NCI-H1694 treated with DMSO at 0.1 percent for 48 hours (cell line): ENCODE measurements at places on chromosomes 2 and 18.

DNA sequence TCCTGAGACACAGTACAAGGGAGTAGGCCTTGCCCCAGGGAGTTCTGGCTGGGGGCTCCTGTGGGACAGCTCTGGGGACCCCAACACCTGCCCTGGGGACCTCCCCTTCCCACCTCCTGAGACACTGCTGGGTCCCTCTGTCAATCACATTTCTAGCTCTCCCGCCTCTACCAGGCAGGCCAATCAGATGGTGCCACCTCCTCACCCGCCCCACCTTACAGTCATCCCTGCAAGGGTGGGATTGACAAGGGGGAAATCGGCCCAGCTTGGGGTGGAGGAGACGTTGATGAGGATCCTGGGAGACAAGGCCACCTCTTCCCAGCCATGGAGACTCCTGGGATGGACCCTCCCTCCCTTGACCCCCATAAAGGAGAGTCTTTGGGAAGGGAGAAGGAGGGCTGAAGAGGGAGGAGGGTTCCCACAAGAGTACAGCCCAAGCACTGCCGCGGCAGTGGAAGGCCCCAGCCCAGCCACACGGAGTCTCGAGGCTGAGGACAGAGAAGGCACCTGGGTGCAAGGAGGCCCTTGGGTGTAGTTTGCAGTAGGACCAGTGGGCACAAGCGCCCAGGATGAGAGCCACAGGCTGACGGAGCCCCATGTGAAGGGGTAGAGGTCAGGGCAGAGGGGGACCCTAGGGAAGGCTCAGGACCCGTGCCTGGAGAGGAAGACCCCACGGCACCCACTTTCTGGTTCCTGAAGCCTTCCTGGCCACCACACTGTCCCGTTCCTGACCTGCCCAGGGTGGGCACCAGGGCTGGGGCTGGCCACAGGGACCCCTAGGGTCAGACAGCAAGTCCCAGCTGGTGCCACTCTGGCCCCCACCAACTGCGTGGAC is 109.9 kb upstream of the OTOS start:
- no peak for DNase-seq

GRCh38 chr2:218895759-218896500 is 15.3 kb downstream of the WNT10A start:
- no peak for DNase-seq

- no peak for DNase-seq
Observed at GRCh38 chr2:30282081-30282480, 50.7 kb downstream of the LBH start.

- DNase-seq, result no peak
Observed at GRCh38 chr18:63550068-63550467, 7.9 kb downstream of the SERPINB12 start.

DNA sequence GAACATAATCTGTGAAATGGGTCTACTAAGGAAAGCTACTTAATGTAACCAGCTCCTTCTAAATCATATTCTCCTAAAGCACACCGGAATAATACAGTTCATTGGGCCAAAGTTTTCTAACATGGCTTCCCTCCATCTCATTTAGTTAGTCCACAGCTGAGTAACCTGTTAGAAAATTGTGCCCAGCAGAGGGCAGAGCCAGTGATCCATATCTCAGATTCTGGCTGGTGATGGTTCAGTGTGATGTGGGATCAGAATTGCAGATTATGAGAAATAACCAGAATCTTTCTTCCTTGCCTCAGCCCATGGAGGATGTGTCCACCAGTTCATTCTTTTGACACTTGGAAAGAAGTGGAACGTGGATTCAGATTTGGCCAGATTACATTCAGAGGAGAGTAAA is 9.4 kb upstream of the CTLA4 start:
- no peak for DNase-seq

- DNase-seq, result peak; percentile 6
Observed at GRCh38 chr2:70684846-70685622, 83.0 kb downstream of the ADD2 start.

DNA sequence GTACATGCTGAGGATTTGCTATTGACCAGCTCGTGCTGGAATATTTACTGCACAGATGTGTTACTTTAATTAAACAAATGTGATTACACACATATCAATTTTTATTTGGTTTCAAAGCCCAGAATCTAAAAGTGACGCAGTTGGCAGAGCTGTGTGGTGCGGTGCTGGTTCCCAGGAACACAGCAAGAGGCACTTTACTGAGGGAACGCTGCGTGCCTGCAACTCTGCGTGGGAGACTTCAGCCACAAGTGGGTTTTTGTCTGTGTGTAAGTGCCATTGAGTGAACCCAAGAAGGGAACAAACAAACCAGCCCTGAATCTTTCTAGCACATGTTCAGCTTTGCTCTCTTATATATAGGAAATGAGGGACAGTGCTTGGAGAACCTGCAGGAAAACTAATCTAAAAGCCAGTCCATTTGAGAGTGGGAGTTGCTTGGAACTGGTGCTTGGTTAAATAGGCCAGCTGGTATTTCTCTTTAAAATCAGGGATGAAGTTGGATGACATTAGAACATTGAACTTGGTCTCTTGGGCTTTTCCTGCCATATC is 196.6 kb upstream of the CELF4 start:
- no peak for DNase-seq

- no peak for DNase-seq
Observed at GRCh38 chr18:2997429-2997828, 15.5 kb downstream of the LPIN2 start.

- DNase-seq, result no peak
Observed at GRCh38 chr2:21757805-21758430, 634.1 kb downstream of the TDRD15 start.

GRCh38 chr2:43458014-43458628 is 137.7 kb downstream of the THADA start:
- no peak for DNase-seq

- peak; percentile 28 for DNase-seq
Observed at GRCh38 chr2:74010087-74010541, 25.4 kb downstream of the TET3 start.

DNA sequence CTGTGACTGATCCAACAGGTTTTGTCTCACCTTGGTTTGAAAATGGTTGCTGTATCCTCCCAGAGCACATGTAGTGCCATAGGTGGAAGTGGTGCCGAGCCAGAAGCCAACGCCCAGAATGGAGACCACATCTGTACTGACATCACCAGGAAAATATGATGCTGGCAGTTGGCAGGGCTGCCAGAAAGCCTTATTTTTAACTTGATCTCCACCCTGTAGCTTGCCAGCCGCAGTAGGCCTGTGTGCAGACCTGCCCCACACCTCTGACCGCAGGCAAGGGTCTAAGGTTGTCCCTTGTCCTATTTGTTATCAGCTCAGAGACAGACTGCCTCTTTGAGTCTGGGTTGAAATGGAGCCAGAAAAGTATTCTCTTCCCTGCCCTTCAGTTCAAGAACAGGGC is 123.5 kb upstream of the EML6 start:
- DNase-seq, result no peak

DNA sequence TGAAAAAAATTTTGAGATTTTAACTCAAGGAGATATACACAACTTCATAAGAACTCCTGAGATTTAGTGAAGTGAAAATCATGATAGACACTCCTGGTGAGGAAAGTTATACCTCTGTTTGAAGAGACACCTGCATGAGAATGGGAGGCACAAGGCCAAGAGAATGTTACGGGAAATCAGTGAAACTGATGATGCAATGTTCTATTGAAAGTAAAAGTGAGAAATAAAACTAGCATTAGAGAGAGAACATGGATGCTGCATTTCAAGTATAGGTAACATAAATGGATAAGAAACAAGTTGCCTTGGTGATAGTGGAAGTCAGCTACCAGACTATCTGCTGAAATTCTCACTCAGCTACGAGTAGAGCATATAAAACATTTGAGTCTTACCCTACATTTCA is 562.1 kb upstream of the FANCL start:
- DNase-seq, result no peak

DNA sequence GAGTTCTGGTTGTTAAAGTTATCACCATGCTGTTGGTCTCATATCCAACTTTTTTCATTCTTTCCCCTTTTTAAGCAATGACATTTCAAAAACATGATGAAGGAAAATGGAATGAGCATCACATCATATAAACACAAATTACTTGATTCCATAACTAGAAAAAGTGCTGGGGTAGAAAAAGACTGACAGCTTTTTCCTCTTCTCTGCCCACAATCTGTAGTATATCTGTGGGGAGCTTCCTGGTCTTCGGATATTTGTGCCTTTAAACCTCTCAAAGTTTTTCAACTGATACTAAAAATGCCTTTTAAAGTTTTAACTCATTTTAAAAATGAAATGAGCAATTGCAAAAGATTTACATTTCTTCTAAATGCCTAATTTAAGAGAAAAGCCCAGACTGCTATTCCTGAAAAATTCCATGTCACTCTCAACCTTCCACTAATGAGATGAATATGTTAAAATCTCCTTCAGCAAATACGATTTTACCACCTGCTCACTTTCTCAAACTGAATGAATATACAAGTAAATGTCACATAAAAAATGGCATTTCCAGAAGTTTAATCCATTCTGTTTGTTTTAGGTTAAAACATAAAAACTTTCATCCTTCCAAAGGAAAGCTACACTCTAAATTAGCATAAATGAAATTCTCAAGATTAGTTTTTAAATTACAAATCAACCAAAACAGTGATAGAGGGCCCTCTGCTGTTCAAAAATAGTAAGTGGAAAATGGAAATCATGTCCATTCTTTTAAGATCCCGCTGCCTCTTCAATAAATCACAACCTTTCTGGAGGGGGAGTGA is 2.1 kb downstream of the DNAH7 start:
- DNase-seq, result peak; percentile 36

GRCh38 chr2:84526562-84526961 is 10.3 kb downstream of the DNAH6 start:
- DNase-seq, result no peak

DNA sequence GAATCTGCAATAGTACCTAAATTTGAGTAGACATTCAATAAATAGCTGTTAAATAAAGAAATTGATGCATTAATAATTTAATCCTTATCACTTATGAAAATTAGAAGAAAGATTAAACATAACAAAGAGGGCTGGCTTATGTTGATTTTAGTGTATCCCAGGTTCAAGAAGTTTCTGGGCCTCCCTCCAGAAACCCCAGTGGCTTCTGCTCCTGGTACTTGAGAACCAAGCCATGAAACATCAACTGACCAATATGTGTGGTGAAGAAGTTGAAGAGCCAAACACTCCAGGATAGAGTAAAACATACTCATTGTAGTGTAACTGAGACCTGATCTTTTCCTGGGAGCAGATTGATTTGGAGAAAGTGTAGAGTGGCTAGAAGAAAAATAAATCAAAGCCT is 1465.7 kb upstream of the PIK3C3 start:
- DNase-seq, result no peak

DNA sequence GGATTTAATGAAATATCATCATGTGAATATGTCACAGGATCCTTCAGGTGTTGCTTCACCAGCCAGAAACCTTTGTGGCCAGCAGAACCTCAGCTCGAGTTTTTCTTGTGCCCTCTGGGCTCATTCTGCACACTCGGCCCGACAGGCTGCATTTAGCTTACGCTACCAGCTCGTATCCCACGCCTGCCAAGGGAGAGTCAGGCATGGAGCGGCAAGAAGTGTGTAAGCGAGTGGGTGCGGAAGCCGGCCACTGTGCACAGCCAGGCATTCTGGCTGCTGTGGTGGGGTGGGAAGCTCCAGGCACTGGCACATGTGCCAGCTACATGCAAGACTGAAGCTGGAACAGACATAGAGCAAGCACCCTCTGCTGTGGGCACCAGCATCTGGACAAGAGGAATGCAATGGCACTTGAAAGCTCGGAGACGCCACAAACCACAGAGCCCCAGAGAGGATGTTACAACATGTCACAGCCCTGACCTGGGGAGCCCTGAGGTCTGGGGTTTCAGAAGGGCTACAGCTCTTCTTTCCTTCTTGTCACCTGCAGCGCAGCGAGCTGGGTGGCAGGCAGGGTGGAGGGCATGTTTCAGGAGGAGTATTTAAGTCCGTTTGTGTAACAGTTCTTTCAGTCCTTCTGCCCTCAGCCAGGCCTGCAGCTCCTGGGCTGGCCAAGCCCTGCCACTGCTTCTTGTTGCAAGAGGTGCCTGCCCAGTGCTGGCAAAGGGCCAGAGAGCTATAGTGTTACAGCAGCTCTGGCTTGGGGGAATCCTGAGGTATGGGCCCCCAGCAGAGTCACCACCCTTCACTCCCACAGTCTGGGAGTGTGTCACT is 257.3 kb upstream of the HNMT start:
- DNase-seq, result no peak

- DNase-seq, result no peak
Observed at GRCh38 chr2:227464361-227464760, 7.6 kb upstream of the AGFG1 start.

- no peak for DNase-seq
Observed at GRCh38 chr18:32093102-32093511, 1.4 kb downstream of the RNF138 start.

- DNase-seq, result no peak
Observed at GRCh38 chr2:160324917-160325316, 124.8 kb upstream of the ITGB6 start.

DNA sequence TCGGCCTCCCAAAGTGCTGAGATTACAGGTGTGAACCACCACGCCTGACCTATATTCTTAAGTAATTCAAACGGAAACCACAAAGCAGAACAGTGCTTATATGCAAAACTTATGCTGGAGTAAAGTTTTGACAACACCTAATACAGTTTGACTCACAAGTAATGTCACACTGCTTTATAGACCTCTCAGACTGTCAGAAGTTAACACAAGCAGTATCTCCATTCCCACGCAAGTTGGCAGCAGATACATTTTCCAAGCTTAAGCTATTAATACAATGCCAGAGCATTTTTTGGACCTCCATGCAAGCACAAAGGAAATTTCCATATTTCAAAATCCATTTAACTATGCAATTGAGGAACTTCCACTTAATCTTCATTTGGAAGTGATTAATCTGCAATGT is 21.0 kb upstream of the SANBR start:
- DNase-seq, result no peak

DNA sequence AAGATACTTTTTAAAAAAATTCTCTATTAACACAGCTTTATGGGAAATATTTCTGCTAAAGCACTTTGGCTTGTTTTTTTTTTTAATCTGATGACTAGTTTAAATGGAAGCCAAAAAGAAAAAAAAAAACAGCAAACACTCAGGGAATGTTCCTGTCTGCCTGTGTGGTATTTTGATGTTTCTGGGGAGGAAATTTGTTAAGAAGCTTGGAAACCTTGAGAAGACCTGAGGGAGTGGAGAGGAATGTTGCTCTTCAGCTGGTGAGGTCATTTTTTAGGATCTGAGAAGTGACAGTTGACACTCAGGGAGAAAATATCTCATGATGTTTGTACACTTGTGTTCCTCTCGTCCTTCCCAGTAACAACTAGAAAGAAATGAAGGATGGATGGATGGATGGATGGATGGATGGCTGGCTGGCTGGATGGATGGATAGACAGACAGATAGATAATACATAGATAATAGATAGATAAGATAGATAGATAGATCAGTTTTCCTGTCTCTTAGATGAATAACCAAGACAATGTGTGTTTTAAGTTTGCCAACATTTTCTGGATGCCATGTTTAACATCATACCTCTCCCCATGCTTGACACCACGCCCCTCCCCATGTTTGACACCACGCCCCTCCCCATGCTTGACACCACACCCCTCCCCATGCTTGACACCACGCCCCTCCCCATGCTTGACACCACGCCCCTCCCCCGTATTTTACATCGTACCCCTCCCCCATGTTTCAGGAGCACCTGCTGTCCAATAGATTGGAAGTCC is 84.8 kb downstream of the CTIF start:
- DNase-seq, result no peak
